Mucosa of gallbladder (tissue), 1 donor: ENCODE measurements at places on chromosomes 11 and 22. TPM values are rescaled to one million over a fixed set of nuclear protein-coding genes. Genes with fewer than 3 reads are reported as not detected.

Gene PRSS23
- 178 TPM for total RNA-seq

Gene RAG1
- total RNA-seq = 2.6 TPM

Gene TUBA8
- 2.1 TPM for total RNA-seq

Gene ISX
- not detected for total RNA-seq

Gene PANX2
- total RNA-seq = 0.95 TPM

Gene MRGPRE
- total RNA-seq = 0.29 TPM

Gene ACR
- total RNA-seq = 0.92 TPM

Gene CLP1
- total RNA-seq = 10.3 TPM

Gene OR8D4
- total RNA-seq = not detected

Gene CCDC157
- total RNA-seq = 6.5 TPM

Gene C11orf42
- total RNA-seq = not detected

DNA sequence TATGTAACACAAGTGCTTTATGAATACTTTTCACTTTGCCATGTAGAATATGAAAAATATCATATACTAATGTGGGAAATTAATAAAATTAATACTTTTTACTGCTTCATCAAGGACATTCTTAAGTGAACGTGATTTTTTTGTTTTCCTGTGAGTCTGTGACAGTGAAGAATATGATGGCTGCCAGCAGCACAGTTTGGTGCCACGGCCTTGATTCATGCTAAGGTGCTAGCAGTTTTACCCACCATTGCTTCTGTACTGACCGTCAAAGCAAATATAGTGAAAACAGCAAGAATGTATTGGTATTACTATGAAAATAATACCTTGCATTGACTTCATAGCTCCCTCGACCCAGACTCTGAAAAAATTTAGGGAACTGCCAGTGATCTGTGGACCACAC is 79.7 kb downstream of the APOL5 start:
- DNase-seq = no peak

- no peak for DNase-seq
Measured at GRCh38 chr11:78027759-78028158, 4.7 kb upstream of the KCTD14 start.

DNA sequence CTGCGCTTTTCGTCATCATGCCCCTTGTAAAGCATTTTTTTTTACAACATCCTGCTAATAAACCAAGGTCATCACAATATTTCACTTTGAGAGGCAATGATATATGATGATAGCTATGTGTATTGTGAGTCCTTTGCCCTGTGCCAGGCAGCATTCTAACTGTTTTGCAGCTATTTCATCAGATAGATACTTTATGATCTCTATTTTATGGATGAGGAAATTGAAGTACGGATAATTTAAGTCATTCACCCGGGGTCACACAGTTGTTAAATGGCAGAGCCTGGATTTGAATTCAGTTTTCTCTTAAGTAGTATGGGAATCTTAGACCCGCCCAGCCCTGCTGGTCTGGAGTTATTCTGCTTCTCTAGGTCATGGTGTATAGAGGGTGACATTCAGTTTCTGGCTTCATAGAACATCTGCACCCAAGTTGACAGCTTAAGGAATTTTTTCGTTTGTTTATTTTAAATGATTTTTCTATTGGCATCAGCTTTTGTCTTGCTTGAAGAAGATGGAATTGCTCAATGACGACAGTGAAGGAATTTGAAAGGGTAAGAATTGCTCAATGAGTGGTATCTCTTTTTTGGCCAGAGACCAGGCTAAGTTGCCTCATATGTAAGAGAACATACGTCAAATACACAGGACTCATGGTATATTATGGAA is 926 bp downstream of the PRR5L start:
- no peak for DNase-seq

GRCh38 chr11:17812091-17812864 is 77.7 kb downstream of the KCNC1 start:
- DNase-seq = no peak

DNA sequence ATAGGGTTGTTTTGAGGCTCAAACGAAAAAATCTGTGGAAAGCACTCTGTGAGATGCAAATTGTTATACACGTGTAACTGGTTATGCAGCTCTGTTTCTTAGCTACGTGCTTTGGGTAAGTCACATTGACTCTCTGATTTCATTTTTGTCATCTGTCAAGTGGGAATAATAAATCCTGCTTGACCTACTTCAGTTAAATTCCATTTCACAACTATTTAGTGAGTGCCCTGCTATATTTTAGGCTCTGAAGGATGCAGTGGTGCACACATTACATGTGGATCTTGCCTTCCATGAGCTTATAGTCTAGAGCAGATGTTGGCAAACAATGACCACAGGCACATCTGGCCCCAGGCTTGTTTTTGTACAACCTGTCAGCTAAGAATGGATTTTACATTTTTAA is 133.6 kb upstream of the PLET1 start:
- DNase-seq = no peak

DNA sequence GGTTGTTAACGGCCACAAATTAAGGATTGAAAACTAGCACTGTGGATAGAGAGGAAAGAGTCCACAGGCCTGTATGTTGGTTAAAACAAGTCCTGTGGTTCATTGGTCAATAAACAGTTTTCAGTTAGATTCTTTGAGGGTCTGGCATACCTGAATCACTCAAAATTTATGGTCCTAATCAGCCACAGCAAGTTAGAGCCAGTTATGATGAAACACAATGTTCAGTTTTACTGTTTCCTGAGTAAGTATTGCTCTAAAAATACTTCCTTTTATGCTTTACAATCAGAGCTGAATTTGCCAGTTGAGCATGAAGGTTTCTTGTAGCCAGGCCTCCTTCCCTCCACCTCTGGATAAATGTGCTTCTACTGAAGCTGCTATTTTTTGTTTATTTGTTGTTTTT is 12.9 kb upstream of the CAT start:
- DNase-seq = no peak

DNA sequence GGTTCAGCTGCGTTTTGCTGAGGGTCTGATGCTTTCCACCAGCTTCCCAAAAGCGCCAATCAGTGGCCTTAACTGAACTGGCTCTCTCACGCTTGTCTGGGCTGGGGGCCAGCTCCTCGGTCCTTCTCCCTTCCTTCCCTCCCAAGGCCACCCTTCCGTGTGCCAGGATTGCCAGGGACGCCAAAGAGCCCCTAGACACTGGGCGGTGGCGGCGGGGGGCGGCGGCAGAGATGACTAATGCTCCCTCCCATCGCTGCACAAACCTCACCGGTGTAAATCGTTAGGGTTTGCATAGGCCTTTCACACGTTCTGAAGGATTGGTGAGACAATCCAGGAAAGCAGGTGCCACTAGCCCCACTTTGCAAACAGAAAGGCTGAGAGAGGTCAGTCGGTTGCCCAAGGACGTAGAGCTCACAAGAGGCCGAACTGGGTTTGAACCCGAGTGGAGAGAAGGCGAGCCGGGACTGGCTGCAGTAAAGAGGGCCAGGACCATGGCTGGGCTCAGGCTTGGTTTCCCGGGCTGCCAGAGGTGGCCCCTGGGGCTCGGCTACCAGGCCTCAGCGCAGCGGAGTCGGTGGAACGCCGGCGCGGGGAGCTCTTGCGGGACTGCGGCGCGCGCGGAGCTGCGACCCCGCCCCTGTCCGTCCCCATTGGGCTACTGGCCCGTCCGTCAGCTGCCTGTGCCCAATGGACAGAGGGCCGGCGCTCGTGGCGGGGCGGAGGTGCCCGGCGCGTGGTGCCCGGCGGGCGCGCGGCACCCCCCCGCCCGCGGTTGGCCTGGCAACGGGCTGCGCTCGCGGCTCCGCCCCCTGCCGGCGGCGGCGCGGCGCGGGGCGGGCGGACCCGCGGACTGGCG is 589 bp upstream of the GNAZ start:
- peak; percentile 94 for DNase-seq

DNA sequence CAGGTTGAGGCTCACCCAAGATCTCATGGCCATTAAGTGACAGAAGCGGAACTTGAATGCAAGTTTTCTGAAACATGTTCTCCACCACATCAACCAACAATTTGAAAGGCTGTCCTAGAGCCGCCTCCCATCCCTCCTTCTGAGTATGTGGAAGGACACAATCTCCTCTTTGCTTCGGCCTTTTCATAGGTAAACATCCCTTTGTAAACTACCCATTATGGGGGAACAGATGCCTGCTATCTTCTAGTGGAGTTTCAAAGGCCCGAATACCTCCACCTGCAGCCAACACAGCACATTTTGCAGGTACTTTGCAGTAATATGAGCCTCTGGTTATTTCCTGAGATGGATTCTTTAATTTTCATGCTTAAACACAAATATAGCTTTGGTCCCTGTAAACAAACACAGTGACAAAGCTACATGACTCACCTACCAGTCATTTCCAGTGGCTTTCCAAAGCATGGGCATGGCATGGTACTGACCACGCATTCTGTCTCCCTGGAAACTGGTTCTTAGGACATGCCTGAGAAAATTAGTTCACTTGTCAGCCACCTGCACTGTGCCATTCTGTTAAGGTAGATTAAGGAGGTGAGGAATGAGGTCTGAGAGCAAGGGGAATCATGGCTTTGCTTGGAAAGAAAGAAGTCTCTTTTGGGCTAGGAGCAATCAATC is 60.2 kb downstream of the EHF start:
- DNase-seq = no peak

- DNase-seq = no peak
Measured at GRCh38 chr11:30789270-30789669, 203.1 kb upstream of the MPPED2 start.

- DNase-seq = no peak
Measured at GRCh38 chr11:22680628-22681027, 14.2 kb downstream of the GAS2 start.

DNA sequence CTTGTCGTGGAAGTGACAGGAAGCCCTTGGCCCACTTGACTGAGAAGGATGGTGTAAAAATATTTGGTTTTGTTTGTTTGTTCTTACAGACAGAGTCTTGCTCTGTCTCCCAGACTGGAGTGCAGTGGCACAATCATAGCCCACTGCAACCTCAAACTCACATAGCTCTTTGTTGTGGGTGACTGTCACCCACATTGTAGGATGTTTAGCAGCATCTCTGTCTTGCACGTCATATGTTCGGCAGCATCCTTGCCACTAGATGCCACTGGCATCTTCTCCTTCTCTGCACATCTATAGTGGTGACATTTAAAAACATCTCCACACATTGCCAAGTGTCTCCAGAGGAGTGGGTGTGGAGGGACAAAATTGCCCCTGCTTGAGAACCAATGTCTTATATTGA is 56.8 kb downstream of the PRR5L start:
- no peak for DNase-seq

GRCh38 chr11:112024178-112024772 is 933 bp upstream of the DLAT start:
- no peak for DNase-seq

GRCh38 chr11:16511116-16512114 is 155.1 kb upstream of the SOX6 start:
- no peak for DNase-seq

DNA sequence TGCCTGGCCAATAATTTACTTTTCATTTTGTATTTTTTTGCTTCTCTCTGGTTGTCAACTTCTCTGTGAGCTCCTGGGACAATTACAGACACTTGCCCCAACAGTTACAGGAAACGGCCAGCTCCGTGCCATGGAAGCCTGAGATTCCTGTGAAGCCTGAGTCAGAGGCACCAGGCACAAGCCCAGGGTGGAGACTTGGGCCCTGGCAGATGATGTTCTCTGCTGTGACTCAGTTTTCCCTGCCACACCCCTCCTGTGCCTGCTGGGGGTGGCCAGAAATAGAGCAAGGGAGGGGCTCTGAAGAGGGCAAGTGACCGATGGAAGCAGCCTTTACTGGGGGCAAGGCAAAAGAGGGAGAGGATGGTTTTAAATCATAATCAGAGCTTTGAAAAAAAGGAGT is 4.9 kb downstream of the ATP5MGL start:
- DNase-seq = peak; percentile 70

DNA sequence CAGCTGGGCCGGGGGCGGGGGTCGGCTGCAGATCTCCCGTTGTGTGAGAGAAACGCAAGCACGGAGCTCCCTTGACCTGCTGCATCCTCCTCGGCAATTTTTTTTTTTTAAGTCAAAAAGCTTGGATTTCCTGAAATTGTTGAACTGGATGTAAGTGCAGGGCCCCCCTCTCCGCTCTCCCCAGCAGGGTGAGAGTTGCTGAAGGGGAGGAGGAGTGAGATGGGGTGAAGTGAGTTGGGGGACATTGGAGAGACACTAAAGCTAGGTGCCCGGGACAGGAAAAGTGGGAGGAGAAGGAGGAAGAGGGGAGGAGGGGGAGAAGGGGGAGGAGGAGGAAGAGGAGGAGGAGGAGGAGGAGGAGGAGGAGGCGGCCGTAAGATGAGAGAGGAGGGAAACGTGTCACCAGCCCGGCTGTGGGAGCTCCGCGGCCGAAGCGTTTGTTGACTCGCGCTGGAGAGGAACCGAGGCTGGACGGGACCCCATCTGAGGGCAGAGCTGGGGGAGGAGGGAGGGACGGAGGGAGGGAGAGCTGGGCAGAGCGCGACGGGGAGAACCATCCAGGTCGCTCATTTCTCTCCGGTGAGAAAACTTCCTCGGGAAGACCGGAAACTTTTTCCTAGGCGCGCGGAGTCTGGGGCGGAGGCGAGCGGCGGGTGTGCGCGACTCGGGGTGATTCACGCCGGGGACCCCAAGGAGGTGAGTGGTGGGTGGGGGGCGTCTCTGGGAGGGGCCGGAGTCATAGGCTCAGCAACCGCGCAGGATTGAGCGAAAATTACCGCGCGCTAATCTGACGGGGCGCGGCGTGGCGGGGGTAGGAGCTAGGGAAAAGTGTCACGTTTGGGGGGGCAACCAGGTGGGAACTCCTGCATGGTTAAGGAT is 80.2 kb downstream of the PRR5L start:
- DNase-seq = peak; percentile 35

DNA sequence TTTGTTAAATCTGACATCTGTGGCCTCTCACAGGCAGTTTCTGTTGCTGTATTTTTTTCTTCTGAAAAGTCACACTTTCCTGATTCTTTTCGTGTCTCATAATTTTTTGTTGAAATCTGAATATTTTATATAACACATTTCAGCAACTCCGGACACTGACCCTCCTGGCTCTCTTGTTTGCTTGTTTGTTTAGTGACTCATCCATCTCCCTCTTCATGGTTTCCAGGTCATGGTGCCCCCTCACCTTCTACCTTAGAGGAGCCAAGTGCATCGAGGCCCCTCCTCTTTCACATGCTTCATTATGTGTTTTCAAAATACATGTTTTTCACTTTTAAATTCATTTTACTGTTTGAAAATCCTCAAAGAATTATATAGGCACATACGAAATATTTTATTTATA is 562.4 kb downstream of the OPCML start:
- DNase-seq = no peak
